ENCODE measurements at places on chromosomes 3 and 15.

DNA sequence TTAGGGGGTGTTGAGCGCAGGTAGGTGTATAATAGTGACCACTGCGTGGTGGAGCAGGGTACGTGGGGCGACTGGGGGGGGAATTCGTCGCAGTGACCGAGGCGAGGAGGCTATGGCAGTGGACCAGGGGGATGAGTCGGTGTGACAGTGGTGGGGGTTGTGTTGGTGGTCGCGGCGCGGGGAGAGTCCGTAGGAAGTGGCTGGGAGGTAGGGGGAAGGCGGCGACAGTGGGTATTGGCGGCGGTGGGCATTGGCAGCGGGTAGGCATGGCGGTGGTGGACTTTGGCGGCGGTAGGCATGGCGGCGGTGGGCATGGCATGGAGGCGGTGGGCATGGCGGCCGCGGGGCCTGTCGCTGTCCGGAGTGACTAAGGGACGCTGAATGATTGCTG, 739 bp downstream of the SNRPN start:
- DNase-seq = peak; percentile 35

- no peak for DNase-seq
Measured at GRCh38 chr15:50148362-50148963, 29.4 kb upstream of the ATP8B4 start.

DNA sequence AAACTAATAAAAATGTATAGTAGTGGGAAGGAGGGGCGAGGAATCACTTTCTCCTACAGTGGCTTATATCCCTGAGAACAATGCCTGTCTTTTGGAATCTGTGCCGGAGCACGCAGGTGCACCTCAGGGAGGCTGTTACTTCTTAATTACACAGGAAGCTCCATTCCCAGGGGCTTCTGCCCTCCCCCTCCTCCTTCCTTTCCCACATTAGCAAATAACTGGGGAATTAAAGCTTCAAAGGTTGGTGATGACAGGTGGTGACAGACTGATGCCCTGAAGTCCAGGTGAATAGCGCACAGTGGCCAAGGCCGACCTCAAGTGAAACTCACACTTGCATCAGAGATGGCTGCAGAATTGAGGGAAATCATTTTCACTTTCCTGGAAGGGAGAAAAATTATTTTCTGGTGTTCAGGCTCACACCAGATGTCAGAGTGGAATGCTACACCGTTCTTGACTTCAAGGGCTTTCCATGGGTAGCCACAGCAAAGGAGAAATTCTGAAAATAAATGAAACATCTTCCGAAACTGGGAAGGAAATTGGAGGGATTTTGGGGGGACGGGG, 3.7 kb downstream of the GRAMD2A start:
- DNase-seq = no peak

DNA sequence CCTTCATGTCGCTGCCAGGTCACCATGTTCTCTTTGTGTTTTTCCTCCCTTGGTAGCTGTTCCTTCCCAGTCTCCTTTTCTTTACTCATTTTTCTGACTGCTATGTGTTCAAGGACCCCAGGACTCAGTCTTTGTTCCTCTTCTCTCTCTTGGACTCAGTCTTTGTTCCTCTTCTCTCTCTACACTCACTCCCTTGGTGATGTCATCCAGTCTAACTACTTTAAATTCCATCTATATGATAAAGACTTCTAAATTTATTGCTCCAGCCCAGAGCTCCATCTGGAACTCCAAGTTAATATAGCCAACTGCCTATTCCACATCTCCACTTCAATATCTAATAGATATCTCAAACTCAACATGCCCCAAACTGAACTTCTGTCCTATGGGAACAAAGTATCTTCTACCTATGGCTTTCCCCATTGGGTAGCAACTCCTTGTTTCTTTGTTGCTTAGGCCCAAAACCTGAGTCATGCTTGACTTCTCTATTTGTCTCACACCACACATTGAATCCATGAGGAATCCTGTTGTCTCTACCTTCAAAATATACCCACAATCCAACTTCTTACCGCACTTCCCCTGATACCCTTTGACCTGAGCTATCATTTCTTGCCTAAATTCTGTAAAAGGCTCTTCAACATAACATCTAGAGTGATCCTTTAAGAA, 4.9 kb upstream of the DYNC1LI1 start:
- DNase-seq = no peak

DNA sequence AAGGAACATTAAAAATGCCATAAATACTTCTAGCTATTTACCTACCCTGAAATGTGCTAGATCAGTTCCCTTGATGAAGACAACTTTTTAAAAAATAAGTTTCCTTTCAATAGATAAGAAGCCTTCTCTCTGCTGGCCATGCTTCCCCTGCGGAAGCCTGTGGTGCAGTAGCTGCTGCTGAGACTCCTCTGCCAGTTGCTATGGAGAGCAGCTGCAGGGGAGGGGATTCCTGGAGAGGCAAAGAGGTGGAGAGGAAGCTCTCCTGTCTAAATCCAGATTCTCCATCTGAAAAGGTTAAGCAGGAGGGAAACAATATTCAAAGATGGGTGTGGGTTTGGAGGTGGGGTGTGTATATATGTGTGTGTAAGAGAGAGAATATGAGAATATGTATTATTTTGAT, 69.8 kb upstream of the BFSP2 start:
- no peak for DNase-seq

- DNase-seq = no peak
Measured at GRCh38 chr3:143511174-143511879, 336.9 kb downstream of the SLC9A9 start.

GRCh38 chr15:82972990-82973389, 13.0 kb upstream of the RAMAC start:
- DNase-seq = no peak

DNA sequence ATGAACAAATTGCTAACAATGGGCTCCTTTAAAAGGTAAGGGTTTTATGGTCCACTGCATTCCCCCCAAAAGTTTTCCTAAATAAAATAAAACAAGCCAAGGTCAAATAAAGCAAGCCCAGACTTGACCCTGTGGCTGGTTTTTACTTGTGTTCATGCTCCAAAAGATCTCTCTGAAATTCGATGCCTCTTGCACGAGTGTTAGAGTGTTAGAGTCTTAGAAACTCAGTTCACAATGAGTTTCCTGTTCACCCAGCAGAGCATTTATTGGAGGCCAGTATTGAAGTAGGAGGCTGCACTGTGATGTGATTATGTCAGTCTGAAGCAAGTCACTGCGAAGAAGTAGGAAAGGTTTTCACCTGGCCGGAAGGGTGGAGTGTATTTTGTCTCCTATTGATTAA, 59.9 kb upstream of the LRTM1 start:
- DNase-seq = no peak

DNA sequence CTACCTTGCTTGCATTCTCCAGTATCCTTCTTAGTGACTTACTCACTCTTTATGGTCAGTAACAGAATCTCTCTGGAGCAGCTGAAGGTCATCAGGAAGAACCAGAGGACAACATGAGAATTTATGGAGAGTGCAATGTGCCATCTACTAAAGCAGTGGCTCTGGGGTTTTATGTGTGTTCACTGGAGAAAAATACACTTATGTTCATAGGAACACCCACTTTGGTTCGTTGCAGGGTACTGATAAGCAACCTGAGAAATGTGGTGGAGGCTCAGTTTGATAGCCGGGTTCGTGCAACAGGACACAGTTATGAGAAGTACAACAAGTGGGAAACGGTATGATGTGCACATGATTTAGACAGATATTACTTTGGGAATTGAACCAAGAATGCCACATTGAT, 12.8 kb downstream of the CPB1 start:
- no peak for DNase-seq

GRCh38 chr15:94882071-94882712, 650.8 kb downstream of the MCTP2 start:
- DNase-seq = no peak

GRCh38 chr15:69997813-69998212, 99.9 kb downstream of the TLE3 start:
- DNase-seq = no peak

DNA sequence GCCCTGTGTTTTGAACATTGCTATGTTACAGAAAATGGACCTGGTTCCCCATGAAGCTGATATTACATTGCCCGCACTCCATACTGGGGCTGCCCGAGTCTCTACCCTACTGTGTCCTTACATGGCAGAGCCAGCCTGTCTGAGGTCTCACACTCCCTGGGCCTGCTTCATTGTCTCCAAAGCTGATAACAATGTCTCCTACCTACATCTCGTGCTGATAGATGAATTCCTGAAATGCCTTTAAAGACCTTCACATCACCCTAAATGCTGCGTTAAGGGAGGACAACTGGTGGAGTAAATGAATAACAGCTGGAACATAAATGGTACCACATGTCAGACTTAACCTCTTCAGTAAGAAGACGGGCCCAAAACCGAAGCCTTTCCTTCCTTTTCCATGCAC, 62.9 kb upstream of the PTX3 start:
- no peak for DNase-seq

- no peak for DNase-seq
Measured at GRCh38 chr15:78063970-78064385, 13.5 kb downstream of the TBC1D2B start.
